ENCODE measurements at places on chromosomes 3 and 15.

DNA sequence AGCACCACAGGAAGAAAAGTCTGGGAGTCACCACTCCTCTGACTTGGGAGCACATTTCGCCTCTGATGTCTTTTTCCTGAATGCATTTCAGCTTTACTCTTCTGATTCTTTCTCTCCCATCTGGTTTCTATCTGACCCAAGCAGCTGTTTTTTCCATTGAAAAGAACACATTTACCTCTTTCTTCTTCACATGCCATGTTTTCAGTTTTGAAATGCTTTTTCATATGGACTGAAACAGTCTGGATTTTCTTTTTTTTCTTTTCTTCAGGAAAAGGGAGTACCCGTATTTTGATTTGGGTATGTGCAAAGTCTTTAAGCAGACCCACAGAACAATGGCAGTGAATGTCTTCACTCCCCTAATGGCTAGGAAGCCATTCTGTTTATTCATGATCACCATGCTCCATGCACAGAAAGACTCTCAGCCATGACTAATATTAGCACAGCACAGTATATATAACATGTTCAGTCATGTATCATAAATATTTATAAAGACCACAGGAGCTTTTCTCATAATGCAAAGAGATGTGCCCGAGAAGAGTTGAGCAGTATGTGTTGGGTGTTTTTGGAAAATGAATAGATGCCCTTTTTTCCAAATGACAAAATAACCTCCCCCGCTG lies 82.7 kb upstream of the LRIG1 start:
- DNase-seq = no peak

DNA sequence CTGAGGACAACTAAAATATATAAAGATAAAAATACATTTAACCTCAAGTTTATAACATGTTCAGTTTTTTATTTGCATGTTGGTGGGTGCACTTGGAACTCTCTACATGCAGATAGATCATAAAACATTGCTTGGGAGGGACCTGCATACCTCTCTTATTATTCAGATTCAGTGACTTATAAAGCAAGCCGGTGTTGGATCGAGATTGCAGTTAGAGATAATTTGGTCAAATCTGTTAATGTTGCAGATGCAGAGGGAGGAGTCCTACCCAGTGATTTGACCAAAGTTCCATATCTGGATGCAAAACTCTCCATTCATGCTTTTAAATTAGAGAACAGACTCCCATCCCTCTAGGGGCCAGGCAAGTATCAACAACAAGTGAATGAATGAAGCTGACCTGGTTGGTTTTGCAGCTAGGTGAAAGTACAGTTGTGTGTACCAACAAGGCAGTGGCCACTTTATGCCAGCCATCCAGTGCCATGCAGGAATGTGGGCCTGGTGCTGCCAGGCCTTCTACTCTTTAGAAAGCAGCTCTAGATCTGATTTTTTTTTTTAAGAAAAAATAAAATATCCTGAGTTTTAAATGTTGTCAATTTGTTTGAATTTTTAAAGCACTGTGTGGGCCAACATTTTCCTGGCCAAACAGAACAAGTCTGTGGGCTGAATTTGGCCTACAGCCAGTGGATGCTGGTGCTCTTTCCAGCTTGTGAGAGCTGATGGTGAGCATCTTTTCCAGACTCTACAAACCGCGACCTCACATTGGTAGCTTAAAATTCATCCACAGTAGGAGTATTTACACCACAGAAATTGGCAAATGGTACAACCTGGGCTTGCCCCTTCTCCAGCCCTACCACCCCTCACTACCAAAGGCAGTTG lies 12.3 kb downstream of the CDIN1 start:
- no peak for DNase-seq

DNA sequence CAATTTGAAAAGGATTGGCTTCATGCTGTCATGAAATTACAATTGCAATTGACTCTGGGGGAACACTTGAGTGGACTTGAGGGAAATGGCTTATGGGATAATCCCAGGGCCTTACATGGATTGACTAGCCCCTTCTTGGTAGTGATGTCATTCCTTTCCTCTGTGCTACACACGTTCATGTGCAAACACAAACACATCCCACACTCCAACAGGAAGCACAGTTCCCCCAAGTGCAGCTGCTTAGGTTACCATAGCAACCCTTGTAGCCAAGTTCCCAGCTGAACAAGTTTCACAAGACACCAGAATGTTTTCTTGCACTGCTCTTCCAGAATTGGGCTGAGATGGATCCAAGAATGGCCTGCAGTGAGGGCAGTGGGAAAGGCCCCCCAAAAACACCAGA lies 217.0 kb downstream of the ZNF621 start:
- DNase-seq = no peak

- DNase-seq = no peak
These were observed 34.4 kb downstream of the TMEM45A start for GRCh38 chr3:100526613-100527346.

Data from HepG2 (cell line).